Upper lobe of right lung (tissue), 1 donor: ENCODE measurements at places on chromosomes 3 and 15.

- no peak for DNase-seq
Measured at GRCh38 chr3:84755860-84756259, 202.9 kb upstream of the CADM2 start.

GRCh38 chr3:9110316-9110715 is 139.1 kb downstream of the SRGAP3 start:
- DNase-seq = no peak

- DNase-seq = no peak
Measured at GRCh38 chr3:16658925-16659793, 53.9 kb upstream of the DAZL start.

DNA sequence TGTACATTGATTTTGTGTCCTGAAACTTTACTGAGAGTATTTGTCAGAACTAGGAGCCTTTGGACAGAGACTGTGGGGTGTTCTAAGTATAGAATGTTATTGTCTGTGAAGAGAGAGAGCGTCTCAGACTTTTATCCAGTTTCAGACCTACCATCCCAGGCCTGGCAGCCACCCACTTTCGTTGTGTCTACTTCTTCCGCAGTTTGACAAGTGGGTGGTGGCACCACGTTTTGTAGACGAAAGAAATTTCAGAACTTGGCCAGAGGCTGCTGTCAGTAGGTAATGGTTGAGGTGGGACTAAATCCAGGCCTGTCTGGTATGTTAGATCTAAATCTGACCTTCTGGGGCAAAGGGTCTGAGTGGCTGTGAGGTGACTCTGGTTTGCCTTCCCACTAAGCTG is 13.4 kb upstream of the TRAK1 start:
- DNase-seq = no peak

- DNase-seq = no peak
Measured at GRCh38 chr15:48939648-48940047, 24.1 kb downstream of the SHC4 start.

DNA sequence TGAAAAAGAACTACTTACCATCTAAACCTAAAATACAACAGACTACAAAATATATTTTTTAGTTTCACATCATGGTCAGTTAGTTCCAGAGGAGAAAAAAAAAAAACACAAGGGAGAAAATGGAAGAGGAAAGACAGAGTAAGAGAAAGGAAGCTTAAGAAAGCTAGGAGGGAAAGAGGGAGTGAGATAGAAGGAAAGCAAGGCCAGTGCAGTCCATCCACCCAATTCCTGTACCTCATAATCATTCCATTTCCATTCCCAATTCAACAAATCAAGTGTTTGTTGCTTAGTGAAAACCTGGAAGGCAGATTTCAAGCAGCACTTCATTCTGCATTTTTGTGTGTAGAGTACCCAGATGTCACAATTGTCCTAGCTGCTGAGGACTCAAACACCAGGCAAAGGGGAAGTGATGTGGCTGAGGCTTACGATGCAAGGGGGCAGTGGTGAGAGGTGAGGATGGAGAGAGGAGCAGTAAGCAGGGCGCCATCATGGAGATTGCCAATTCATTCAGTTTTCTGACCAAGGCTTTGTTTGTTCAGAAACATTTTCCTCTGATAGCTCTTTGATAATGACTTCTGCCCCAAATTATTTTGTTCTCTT is 83.6 kb upstream of the GSK3B start:
- no peak for DNase-seq

- no peak for DNase-seq
Measured at GRCh38 chr15:34078900-34079299, 22.8 kb downstream of the EMC7 start.

DNA sequence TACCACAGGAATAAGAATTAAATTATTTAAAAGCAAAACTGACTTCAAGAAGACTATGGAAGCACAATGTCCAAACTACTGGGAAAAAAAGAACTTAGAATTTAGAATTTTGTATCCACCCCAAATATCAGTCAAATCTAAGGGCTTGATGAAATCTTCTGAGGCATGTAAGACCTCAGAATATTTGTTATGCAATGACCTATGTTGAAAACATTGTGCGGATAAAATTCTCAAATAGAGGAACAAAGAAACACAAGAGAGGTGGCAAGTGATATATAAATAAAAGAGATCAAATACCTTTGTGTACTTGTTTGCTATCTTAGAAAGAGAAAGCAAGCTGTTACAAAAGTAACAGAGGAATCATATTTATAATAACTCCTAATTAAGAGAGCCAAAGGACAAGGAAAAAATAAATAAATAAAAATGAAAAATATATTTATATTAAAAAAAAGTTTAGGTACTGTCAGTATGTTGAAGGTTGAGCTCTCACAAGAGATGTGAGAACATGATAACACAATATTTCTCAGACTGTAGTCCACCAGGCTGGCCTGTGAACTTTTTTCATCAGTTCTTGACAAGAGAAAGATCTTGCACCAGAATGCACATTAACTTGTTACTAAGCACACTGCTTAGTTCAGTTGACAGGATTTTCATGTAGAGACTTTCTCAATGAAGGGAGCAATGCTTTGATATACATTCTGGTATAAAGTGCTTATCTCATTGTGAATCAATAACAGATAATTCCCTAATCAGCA is 50.0 kb downstream of the CPA3 start:
- no peak for DNase-seq

DNA sequence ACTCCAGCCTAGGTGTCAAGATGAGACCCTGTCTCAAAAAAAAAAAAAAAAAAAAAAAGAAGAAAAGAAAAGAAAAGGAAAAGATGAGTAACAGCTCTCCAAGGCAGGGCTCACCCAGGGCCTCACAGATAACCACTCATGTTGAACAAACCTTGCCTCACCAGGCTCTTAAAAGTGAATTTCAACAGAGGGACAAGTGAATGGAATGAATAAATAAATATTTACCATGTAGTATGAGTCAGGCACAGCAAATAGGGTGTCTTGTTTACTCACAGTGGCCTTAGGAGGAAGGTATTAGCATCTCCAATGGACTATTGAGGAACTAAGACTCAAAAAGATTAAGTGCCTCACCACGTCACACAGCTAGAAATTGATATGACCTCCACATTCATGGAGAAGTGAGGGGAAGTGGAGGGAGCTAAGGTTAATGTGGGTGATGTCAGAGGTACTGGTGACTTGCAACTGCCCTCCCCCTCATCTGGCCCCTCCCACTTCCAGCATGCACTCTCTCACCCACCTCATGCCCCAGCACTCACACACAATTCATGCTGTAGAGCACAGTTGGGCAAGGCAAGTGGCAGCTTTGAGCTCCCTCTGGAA is 255.5 kb downstream of the UACA start:
- DNase-seq = peak; percentile 77

DNA sequence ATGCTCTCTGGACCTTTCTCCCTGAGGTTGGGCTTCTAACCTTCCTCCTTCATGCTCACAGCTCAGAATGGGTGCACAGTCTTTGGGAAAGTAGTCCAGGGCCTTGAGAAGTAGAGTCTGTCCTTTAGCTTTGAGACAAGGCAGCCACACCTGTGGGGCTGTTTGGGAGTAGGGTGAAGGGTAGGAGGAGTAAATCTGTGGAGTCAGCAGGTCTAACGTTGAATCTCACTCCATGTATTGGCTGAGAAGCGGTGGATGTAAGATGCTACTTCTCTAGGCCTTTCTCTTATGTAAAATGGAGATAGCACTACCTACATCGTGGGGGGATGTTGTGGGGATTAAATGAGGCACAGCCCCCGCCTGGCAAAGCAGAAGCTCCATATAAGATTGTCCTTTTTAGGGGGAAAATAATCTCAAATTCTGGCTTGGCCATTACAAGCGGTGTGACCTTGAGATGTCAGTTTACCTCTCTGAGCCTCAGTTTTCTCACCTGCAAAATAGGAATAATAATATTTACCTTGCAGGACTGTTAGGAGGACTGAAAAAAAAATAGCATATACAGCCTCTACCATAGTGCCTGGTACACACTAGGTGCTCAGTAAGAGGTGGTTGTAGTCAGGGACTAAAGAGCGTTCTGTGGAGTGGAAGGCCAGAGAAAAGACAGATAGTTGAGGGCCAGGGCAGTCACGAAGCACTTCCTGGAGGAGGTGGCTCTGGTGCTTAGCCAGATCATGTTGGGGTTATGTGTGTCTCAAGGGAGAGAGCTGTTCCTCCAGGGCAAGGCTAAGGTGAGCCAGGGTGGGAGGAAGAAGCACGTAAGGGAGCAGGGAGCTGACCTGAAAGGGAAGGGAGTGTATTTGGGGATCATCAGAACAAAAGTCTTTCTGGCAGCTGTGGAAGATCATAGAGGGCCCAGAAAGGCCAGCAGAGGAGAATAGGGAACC is 82.8 kb upstream of the MRPS22 start:
- no peak for DNase-seq

GRCh38 chr3:115862099-115862498 is 238.8 kb downstream of the GAP43 start:
- DNase-seq = no peak

DNA sequence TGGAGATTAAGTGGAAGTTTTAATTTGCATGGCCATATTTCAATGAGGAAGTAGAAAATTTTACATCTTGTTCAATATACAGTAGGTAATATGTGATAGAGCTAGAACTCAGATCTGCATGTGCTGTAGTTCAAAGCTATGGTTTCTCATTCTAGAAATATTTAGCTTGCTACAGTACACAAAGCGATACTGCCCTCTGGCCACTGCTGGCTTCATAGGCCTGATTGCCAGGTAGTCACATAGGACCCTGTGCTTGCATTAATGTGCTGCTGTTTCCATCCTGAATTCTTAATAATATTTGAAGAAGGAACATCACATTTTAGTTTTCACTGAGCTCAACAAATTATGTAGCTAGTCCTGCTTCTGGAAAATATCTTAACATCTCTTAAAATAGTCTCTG is 87.0 kb downstream of the PLSCR2 start:
- DNase-seq = no peak

DNA sequence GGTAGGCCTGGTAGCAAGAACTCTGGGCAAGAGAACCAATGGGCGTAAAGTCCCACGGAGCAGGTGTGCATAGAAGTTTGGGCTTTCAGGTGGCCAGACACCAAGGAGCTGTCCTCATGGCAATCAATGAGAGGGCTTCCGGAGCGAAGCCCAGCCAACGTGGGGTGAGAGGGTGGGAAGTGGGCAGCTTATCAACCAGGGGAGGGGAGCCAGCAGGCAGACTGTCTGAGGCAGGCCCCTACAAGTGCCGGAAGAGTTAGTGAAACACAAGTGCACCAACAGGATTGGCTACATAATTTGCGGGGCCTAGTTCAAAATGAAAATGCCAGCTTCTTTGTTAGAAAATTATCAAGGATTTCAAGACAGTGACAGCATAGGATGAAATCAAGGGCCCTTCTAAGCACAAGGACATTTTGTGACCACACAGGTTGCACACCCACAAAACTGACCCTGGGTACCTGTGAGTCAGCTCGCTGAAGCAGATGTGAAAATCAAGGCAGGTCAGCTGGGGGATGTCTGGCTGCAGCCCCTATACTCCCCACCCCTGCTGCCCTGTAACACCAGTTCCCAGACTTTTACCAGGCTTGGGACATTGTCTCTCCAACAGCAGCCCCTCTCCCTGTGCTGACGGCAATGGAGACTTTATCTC is 102.1 kb upstream of the ETV5 start:
- no peak for DNase-seq

GRCh38 chr3:125042725-125043406 is 12.9 kb downstream of the HEG1 start:
- no peak for DNase-seq

DNA sequence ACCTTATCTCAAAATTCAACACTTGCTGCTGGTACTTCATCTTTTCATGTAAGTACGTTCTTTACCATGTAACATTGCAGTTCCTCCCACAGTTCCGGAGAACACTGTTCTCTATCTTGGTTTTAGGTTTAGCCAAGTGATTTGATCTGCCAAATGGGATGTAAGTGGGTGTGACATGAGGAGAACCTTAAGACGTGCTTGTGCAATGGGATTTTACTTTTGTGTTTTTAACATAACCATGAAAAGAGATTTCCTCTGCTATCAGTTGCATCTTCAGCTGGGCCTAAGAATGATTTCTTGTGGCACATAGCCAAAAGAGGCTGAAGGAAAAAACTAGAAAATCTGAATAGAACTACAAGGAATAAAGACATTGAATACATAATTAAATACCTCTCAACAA is 894.5 kb upstream of the ALCAM start:
- DNase-seq = no peak

- DNase-seq = peak; percentile 15
Measured at GRCh38 chr3:163011596-163011995, 1515.0 kb downstream of the OTOL1 start.

DNA sequence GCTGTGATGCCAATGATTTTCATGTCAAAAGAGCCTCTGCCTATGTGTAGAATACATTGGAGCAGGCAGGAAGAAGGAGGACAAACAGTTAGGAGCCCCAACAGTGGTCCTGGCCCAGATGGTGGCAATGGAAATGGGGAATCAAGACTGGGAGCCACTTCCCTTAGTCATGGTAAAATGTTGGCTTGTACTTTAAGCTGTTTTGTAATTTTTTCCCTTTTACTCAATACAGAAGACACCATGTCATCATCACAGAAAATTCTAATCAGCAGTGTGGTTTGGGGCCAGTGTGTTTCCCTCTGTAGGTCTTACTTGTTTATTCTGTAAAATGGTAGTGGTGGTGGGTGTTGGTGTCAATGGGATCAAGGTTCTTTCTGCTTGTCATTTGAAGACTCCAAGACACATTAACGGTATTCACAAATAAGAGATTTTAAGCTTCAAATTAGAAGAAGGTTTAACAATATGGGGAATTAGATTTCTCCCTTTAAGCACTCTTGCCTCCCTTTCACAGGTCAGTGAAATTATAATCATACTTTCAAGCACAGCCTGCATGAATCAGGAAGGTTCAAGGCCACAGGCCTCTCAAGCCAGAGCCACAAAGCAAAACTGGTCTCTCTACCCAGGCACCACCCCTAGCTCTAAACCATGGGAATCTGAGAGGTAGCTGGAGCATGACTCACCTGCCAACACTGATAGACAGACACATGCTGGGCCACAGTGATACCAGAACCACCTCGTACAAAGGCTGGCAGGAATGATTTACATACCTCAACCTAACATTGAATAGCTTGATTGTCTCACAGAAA is 24.9 kb downstream of the SIAH2 start:
- no peak for DNase-seq

GRCh38 chr3:40715551-40715950 is 190.8 kb downstream of the ZNF621 start:
- DNase-seq = no peak

GRCh38 chr3:169498336-169498735 is 165.2 kb downstream of the MECOM start:
- DNase-seq = no peak

- DNase-seq = no peak
Measured at GRCh38 chr3:44353355-44353924, 14.9 kb downstream of the TCAIM start.
